Ovary (tissue), 10 donors: ENCODE measurements at places on chromosomes 13 and 19. TPM values are rescaled to one million over a fixed set of nuclear protein-coding genes. Genes with fewer than 3 reads are reported as not detected.

KCNJ14 gene
- total RNA-seq, result 2.2 TPM

JSRP1 gene
- 0.35 TPM for total RNA-seq

GRCh38 chr19:1243768-1244692, 2.5 kb downstream of the ATP5F1D start:
- H3K27ac ChIP-seq, result peak overlapping the region; percentile 86
- no peaks in the 10 kb centered on the region for H3K36me3 ChIP-seq
- no peak overlapping the region for H3K4me3 ChIP-seq
- H3K27me3 ChIP-seq, result no peaks in the 10 kb centered on the region
- peak; percentile 92 for DNase-seq

GRCh38 chr19:47813304-47813994, 8.3 kb upstream of the CRX start:
- DNase-seq, result peak; percentile 41
- H3K27ac ChIP-seq, result no peak overlapping the region
- no peaks in the 10 kb centered on the region for H3K27me3 ChIP-seq

PLVAP gene
- total RNA-seq, result 8.3 TPM
